Stimulated activated CD8-positive, alpha-beta memory T cell treated with anti-CD3 and anti-CD28 coated beads, Interleukin-12 subunit alpha, Interleukin-12 subunit beta, amount 100 ng/mL, for 1 hour (primary cell): ENCODE measurements at places on chromosomes 11 and 22.

DNA sequence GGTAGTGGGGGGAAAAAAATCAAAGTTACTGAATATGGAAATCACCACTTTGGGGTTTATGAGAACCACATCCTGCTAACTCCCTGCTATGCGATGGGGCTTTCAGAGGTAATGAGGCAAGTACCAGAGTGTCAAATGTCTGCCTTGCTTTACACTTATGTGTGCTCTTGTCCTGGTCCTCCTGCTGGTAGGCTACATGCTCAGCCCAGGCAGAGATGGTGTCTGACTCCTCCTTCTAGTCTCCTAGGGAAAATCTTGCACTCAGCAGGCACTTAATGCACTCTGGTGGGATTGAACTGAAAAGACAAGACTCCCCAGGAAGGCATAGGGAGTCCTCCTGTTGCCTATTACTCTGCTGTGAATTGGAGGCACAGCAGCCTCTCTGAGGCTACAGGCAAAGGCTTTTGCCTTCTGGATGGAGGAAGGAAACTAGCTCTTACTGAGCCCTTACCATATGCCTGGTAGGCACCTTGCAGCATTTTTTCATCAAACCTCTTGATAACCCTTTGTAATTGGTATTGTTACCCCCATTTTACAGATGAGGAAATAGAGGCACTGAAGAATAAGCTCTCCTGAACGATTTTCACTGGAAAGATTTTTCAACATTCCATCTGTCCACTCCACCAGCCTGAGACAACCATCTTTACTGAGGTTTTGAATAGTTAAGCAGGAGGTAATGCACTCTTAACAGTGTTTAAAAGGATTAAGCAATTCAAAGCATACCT is 132.1 kb upstream of the PAX6 start:
- DNase-seq, result no peak

DNA sequence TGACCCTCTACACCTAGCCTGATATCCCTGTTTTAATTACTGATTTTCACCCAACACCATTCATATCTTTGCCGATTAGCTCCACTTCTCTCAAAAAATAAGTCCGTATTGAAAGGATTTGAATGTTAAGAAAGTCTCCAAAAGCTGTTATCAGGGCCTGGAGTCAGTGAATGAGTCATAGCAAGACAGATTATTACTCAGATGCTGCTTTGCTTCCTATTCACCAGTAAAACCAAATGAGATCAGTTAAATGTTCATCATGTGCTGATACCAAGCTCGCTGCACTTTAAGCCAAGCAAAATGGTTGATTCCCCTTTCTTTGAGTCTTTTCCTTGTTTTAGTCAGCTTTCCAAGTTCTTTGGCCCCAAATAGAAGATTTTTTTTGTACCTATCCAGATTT is 228.4 kb downstream of the FAT3 start:
- no peak for DNase-seq

- no peak for DNase-seq
Observed at GRCh38 chr11:128424271-128424711, 163.1 kb downstream of the ETS1 start.

- DNase-seq, result no peak
Observed at GRCh38 chr11:87256694-87257340, 219.1 kb downstream of the TMEM135 start.
